ENCODE measurements at places on chromosomes 4 and X.

DNA sequence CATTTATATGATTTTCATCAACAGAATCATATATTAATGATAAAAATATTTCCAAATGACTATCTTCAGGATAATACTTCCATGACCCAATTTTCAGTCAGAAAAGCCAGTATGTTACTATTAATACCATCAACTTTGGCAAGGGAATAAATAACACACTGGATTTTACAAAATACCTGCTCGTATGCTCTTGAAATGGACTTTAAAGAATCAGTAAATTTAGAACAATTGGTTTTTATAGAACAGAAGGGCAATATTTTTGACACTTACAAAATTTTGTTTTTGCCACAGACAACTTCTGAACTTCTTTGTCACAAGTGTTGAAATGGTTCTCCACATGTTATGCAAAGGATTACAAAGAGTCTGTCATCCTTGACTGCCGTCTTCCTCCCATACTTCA, 700.4 kb downstream of the FSTL5 start:
- DNase-seq = no peak

DNA sequence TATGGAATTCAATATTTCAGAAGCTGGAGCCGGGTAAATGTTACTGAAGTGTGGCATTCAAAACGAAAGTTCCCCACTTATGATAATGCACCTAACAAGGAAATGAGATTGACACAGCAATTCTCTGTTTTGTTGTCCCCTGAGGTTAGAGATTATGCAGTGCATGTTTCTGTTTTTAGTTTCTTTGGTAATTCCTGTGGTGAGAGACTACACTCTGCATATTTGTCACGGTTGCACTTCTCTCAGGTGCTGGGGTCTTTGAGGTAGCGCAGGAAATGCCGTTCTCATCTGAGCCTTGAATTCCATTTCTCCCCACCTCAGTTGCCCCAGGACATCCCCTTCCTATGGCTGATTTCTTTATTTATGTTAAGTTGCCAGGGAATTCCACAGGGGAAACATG, 15.3 kb upstream of the BEND4 start:
- DNase-seq = no peak

GRCh38 chr4:167003326-167003725, 231.0 kb downstream of the SPOCK3 start:
- DNase-seq = no peak

DNA sequence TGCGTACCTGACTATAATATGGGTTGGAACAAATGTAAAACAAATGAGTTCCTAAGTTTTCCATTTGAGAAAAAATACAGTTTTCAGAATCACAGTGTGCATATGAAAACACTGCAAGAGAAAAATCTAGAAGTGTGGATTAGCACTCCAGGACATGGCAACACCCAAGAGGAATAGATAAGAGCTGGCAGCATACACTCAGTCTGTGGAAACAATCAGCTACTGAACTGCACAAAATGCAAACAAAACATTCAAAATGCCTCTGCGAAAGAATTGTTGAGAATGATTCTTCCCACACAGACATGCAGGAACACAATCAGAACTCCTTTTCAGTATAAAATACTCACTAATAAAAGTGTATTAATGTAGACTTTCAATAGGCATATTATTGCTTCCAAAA, 39.9 kb downstream of the ATP8A1 start:
- DNase-seq = no peak

DNA sequence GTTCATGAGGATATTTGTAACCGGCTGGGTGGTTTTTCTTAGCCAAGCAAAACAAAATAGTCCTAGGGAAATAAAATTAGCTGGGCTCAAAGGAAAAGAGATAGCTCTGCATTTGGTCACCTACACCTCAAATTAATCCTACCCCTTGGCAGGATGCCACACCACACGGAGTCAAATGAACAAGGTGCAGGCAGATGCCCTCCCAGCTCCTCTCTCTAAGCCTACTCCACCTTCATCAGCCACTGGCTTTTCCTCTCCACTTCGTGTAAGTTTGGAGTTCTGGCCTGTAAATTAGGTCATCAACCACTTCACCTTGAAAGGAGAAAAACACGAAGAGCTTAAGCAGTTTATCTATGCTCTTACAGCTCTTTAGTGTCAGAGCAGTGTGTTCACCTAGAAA, 1.4 kb downstream of the DDIT4L start:
- DNase-seq = no peak

GRCh38 chr4:102569200-102569599, 68.0 kb downstream of the NFKB1 start:
- no peak for DNase-seq

DNA sequence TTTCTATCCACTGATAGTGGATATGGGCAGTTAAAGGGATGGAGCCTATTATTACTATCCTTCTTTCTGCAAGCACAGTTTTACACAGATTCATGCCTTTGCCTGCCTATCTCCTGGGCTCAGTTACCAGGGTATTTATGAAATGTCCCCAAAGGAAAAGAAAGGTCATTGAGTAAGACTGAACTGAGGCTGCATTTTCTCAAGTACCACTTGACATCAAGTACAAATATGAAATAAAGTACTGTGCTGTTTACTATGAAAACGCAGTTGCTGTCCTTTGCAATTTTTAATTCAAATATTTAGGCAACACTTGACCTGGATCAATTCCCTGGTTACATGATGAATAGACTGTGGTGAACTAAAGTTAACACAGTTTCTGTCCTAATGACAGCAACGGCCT, 23.5 kb upstream of the SPANXN4 start:
- no peak for DNase-seq

DNA sequence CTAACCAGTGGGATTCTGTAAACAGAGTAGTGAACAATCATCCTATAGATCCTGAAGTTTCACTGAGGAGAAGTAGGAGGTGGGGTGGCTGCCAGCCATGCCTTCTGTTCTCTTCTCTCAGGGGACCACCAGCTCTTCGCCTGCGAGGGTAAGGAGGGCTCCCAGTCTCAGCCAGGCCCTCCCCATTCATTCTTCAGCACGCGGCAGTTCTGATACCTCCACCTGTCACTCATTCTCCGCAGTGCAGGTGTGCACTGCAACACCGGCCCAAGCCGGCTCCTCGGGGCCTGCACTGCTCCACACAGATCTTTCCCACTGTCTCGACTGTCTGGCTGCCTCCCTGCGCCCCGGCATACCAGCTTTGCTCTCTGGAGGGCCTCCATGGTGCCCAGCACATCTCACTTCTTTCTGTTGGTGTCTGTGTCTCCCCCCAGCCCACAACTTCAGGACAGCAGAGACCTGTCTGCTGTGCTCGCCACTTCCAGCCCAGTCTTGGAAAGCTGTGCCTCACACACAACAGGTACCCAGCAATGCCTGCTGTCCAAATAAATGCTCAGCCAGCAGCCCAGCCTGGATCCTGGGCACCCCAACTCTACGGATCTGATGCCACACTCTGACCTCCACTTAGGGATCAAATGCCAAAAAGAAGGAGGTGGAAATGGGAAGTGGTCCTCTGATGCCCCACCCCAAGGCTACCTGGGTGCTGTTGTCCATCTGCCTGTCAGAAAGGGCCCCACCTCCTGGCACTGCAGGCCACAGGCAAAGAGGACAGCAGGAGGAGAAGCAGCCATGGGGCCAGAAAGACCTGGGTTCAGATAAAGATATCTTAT, 29.0 kb downstream of the ACOX3 start:
- DNase-seq = no peak

DNA sequence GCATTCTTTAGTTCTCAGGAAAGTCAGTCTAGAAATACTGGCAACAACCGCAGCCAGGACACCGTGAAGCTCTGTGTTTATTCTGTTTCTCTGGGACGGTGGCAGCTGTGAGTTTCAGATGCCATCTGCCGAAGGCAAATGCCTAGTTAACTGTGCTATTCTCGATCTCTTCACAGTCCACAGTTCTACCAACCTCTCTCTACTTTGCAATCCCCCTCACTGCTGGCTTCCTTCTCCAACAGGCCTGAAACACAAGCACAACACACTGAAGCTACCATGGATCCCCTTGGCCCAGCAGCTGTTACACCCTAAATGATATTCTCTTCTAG, 118.8 kb downstream of the ZNF827 start:
- no peak for DNase-seq

DNA sequence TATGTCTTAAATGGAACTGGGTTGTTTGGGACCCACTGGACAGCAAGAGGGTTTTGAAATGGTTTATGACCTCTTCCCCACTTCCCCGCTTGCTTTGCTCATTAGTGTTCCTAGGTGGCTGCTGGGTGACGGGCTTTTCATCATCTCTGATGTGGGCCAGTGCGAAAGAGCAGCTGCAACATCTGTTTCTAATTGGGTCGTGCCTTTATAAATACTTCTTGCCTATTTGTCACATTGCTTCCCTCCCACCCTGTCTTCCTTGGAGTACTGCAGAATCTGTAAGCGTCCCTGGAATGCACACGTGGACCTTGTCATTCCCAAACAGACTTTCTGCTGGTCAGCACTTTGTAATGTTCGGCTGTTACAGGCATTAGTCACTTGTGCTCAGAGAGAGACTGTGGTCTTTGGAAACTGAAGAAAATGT, 35.2 kb downstream of the SEPTIN11 start:
- DNase-seq = no peak

DNA sequence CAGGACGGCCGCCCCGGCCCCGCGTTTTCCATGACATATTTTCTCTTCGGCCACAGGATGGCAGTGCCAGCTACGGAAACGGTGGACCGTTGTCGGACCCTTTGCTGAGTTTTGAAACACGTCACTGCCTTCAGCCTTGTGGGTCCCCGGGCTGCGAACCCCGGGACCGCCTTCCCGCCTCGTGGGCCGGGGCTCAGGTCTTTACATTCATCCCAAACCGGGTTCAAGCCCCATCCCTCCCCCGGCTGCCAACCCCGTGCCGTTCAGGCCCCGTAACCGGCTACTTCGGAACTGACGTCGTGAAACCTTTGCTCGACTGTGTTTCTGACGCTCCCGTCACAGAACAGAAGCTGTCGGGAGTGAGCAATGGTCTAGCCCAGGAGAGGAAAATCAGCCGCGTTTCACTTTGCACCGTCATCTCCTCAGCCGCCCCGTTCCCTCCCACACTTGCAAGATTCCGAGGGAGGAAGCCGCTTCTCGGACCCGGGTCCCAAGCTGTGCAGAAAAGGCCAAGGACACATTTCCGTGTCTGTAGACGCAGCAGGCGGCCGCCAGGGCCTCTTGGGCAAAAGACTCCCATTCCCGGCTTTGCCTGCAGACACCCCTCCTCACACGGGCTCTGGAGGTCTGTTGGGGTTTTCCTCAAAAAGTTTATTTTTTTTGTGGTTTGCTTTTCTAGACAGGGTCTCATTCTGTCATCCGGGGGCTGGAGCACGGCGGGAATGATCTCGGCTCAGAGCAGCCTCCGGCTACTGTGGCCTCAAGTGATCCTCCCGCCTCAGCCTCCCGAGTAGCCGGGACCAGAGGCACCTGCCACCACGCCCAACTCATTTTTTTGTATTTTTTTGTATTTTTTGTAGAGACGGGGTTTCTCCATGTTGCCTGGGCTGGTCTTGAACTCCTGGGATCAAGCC, 41.4 kb upstream of the PPP2R3B start:
- no peak for DNase-seq

DNA sequence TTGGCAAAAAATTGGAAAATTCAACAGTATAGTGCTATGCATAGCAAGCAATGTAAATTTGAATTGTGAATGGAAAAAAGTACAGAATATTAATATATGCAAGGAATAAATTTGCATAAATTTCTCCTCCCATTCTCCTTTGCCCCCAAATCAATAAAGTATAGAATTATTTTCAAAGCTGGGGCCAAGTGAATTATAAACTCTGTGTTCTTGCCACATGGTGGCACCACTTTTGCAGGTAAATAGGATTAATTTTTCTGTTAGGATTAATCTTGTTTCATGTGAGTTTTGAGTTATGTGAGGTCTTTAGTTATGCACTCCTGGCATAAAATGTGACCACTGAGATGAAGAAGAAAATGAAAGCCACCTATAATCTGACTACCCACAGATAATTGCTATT, 19.9 kb downstream of the COPS4 start:
- DNase-seq = no peak

DNA sequence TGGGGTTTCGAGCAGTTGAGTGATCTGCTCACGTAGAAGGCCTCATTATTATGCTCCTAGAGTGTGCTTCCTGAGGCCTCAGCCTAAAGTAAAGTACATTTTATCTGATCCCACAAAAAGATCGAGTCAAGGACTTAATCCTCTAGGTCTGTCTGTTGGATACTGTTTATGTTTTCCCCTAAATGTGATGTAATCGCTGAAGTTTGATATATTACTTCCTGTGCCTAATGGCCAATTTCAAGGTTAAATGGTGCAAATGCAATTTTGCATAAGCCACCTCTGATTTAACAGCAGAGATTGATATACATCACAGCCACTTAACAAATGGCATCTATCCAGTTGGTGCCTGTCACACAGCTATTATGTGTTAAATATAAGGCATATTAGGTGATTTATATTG, 19.4 kb upstream of the SERTM2 start:
- DNase-seq = no peak

DNA sequence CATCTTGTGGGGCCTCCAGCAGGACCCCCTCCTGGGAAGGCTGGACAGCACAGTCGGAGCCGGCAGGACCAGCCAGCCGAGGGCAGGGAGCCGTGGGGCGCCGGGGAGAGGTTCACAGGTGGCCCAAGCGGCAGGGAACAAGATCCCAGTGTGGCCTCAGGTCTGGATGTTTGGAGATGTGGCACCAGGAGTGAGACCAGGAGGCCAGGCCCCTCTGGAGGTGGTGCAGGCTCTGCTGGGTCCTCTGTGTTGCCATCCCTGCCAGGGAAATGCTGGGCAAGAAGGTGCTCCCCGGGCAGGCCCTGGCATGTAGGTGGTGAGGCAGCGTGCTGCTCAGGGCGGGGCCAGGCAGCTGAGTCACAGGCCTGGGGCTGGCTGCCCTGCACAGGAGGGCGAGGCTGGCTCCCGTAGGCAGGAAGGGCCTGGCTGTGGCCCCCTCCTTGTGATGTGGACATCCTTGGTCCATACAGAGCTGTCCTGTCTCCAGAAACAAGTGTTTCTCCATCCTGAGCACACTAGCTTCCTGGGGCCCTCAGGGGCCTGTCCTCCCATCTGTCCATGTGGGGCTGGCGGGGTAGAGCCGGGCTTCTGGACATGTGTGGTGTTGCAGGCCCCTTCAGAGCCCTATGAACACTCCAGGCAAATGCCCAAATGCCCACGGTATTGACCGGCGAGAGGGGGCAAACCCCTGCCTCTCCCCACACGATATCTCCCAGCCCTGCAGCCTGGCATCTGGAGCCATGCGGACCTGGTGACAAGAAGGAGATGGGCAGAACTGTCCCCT, 4.8 kb upstream of the HGFAC start:
- peak; percentile 77 for DNase-seq

DNA sequence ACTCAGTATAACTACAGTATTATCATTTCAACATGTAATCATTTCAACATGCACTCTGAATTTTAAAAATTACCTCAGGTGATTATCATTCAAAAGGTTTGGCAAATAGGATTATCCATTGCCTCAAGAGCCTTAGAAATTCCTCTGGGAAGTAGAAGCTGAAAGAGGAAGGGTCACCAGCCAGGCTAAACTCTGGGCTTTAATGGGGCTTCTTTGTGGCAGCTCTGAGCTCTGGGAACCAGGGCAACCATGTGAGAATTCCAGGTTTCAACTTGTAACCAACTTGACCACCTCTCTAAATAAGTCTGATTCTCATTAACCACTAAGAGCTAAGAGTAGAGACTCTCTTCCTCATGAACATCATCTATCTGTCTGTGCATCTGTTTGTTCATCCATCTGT, 117.2 kb upstream of the MED14 start:
- DNase-seq = no peak
